ENCODE measurements at places on chromosomes 6 and 20.
A peak's percentile ranks its signal among the peaks of the same experiment; 100 is the strongest.

- no peak for DNase-seq
These were observed 178.8 kb downstream of the IBTK start for GRCh38 chr6:82068721-82069120.

DNA sequence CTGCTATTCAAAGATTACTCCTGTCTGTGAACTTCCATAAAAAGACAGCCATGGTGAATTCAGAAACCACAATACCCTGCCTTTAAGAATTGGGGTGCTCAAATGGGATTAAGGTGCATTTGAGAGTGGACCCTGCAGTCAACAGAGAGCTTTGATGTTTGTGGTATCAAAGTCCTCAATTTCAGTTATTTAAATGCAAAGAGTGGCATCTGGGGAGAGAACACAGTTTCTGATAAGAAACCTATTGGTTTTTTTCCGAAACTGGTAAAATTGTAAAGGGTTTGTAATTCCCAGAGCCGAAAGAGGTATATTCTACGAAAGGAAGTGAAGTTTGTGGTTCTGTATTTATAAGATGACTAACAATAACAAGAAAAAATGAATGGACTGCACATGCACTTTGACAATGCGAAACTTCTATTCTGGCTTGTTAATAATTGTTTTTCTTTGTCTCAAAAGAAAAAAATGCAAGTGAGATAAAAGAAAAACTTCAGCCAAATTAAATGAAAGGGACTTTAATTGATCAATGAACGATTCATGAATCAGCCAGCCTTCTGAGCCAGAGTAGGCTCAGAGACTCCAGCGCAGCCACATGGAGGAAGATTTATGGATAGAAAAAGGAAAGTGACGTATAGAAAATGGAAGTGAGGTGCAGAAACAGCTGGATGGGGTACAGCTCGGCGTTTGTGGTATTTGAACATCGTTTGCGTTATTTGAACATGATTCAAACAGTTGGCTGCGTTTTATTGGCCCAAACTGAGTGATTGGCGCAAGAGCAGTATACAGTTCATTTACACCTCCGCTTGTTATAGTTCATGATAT, 70.5 kb upstream of the DUSP22 start:
- peak; percentile 34 for DNase-seq

- no peak for DNase-seq
These were observed 254.8 kb upstream of the STXBP5 start for GRCh38 chr6:146949425-146949824.

- DNase-seq = peak; percentile 64
These were observed 51.9 kb downstream of the GCLC start for GRCh38 chr6:53492860-53493634.

- no peak for DNase-seq
These were observed 12.7 kb upstream of the MTRF1L start for GRCh38 chr6:153015094-153015640.

DNA sequence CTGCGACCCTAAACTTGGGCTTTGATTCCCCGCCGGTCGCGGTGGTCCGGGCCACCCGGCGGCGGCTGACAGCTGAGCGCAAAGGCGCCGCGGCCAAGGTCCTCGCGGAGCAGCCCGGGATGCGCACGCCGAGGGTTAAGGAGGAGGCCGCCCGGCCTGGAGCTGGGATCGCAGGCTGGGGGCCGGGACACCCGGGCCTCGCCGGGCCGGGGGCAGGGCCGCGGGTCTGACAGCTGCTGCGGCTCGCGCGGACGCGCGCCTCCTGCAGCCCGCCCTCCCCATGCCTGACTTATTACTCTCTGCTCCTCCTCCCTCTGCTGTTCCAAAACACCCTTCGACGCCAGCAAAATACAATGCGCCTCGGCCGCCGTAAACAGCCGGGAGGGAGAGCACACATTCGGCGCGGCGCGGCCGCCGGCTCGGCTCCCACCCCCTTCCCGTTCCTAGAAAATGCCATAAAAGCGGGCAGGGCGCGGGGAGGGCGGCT, 746 bp downstream of the BACH2 start:
- DNase-seq = peak; percentile 78

- no peak for DNase-seq
These were observed 1.2 kb downstream of the ANGPT4 start for GRCh38 chr20:914727-915498.

- DNase-seq = peak; percentile 37
These were observed 59.4 kb upstream of the BTN3A2 start for GRCh38 chr6:26305641-26305969.

GRCh38 chr6:39769012-39769411, 23.2 kb upstream of the DAAM2 start:
- DNase-seq = no peak

DNA sequence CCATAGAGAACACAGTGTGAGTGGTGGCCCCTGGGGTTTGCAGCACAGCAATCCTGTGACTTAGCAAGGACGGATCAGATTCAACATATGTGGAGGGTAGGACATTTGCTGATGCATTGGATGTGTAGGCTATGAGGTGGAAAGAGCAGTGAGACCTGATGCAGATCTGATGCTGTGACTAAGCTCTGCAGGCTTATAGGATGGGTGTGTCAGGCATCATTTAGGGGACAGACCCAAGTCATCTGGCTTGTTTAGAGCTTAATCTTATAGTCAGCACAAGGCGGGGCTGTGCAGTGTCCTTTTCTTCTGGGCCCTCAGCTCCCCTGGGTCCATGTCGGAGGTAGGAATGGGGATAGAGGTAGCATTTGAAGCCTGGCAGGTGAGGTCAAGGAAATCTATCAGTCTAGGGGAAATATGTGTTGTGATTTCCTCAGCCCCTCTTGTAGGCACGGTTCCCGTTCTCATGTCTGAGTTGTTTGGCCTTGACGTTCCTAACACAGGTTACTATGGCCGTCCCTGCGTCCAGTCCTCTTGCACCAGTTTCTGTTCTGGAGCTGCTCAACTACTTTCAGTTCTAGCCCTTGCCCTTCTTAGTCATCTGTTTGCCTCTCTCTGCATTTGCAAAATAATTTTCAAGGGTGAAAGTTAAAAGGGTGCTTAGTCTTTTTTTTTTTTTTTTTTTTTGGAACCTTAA, 15.6 kb upstream of the MAPRE1 start:
- DNase-seq = no peak

DNA sequence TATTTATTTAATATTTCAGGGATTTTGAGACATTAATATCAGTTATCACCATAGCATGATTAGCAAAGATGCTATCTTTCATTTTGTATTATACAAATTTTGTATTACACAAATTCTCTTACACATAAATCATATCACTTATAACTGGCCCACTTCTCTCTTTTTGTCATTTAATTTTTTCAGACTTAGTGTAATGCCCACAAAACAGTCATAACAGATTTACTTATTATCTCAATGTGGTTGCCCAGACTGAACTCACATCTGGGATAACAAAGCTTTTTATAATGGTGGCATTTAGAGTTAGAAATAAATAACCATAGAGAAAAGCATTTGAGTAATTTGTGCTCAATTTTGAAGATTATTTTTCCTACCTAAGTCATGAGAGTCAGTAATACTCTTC, 148.3 kb downstream of the TFAP2B start:
- DNase-seq = no peak

DNA sequence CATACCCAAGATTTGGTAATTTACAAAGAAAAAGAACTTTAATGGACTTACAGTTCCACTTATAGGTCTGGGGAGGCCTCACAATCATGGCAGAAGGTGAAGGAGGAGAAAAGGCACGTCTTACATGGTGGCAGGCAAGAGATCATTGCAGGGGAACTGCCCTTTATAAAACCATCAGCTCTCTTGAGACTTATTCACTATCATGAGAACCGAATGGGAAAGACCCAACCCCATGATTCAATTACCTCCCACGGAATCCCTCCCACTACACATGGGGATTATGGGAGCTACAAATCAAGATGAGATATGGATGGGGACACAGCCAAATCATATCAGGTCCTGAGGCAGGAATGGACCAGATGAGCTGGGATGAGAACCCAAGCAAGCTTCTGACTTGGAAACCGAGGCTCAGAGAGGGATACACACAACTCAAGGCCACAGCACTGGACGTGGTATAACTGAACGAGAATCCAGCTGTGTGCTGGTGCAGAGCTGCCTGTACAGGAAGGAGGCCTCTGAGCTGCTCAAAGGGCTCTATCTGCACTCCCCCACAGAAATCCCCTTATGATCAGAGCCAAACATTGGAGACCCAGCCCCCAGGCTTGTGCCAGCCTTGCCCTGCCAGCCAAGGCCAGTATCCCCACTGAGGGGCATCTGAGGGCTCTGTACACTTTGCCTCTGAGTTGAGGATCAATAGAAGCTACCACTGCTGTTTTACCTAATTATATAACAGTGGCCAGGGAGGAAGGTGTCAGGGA, 137.8 kb downstream of the CEBPB start:
- DNase-seq = no peak

DNA sequence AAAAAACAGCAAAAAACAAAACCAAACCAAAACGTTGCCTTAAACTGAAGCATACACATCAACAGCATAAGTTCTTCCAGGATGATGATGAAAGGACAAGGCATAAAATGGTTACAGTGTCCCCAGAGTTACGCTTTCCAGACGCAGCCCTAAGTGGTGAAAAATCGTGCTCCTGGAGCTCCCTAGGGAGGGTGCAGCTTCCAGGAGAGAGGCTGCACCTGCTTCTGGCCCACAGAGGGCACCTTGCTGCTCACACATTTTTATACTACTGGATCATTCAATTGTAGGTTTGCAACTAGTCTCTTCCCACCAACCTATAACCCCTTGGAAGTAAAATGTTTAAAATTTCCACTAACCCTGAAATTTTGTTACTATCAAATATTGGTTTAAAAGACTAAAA, 115.0 kb downstream of the PRKN start:
- DNase-seq = no peak

DNA sequence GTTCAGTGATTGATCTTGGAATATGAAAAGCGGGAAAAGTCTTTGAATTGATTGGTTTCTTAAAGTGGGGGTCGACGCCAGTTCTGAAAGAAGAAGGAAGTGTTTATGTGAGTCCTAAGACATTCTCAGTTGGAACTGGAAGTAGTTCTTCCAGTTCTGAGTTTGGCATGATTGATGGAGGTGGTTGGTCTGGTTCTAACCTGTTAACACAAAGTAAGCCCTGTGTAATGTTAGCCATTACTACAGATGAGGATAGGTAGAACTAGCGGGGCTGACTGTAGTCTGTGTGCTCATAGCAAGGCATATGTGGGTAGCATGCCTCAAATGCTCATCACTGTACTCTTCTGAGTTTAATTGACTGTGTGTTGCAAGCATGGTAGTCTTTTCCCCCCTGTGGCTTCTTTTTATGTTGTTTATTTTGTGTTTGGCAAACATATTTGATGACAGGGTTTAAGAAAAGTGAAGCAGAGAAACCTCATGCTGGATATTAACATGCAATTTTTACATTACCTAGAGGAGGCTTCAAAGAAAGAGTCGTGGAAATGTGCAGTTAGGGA, 24.9 kb downstream of the CITED2 start:
- no peak for DNase-seq

- peak; percentile 99 for DNase-seq
These were observed 59.9 kb upstream of the MAP7 start for GRCh38 chr6:136609873-136610706.

DNA sequence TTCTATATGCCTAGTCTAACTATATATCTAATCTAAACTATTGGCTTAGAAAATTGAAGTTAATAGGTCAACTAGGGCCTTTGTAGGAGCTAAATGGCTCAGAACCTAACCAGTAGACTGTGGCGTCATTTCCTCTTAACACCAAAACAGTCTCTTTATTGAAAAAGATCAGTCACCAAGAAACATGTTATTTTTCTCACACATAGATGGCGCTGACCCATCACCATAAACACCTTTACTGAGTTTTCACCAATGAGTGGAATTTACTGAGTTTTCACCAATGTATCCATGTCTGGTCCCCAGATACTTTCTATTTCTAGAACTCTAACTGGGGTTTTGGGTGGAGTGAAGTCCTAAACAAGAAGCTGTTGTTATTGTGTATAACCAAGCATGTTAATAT, 636.0 kb downstream of the BCKDHB start:
- DNase-seq = peak; percentile 55

DNA sequence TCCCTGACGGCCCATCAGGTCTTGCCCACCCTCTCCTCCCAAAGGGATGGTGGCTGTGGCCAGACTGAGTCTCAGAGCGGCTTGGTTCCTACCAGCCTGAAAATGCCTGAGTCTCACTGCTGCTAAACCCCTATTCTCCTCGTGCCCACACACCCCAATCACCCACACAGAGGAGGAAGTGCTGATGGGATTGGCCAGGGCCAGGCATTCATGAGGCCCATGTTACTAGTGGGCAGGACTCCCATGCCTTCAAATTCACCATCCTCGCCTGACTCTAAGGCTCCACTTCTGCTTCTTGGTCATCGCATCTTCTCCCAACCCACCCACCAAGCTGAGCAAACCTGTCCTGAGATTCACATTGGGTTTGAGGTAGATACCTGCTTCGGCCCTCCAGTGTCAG, 80.1 kb upstream of the CST7 start:
- no peak for DNase-seq

DNA sequence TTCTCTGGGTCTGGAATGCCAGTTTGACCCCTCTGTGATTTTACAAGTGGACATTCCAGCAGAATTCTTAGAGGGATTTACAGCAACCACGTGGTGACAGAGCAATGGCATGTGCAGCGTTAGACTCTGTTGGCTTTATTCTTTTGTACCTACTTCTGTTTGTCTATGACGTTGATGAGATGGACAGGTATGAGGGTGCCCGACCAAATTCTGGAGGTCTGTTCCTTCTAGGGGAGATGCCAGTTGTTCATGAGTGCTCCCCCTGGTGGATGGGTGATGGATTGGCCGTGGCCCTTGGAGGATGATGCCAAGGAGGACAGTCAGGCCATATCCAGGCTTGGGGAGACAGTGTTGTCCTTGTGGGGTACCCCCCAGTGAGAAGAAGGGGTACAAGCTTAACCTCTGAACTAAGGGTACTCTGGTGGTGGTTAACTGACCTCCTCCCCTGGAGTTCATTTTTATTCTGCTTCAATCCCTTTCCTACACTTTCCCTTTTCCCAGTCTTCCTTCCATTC, 198.6 kb downstream of the DTNBP1 start:
- no peak for DNase-seq

GRCh38 chr6:63476302-63476701, 96.0 kb upstream of the LOC128125822 start:
- no peak for DNase-seq

DNA sequence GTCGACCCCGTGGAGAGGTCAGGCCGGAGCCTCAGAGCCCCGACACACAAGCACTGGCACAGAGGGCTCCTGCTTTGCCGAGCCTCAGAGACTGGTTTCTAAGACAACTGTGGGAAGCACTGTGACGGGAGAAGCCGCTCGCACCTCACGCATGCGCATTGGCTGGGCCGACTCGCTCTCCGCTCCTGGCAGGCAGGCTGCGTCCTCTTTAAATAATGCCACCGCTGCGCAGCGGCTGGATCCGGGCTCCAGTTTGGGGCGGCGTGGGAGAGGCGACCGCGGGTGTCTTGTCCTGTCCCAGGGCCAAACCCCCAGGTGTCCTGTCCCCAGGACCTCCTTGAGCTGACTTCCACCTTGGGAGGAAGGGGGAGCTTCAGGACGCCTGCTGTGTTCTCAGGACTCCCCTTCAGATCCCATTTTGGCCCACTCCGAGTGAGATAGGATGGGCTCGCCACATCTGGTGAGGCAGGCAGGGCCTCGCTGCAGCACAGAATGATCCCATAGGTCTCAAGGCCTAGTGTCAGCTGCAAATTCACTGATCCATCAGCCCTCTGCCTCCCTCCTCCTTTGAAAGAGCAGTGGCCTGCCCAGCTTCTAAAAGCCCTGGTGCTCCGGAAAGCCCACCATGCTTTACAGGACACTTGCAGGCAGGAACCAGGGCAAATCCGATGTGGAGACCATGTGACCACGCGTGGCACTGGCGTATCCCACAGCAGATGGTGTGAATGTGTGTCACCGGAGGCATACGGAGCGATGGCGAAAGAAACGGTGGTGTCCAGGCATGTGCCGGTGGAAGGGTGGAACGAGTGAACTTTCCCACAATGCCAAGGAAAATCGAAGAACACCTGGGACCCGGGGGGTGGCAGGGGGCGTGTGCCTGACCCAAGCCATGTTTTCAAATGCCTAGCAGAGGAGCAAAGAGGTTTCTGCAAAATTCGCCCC, 169.3 kb upstream of the ZNF337 start:
- DNase-seq = peak; percentile 70

Data from fibroblast of skin of right biceps (primary cell).